ENCODE measurements at places on chromosomes 4 and X.

DNA sequence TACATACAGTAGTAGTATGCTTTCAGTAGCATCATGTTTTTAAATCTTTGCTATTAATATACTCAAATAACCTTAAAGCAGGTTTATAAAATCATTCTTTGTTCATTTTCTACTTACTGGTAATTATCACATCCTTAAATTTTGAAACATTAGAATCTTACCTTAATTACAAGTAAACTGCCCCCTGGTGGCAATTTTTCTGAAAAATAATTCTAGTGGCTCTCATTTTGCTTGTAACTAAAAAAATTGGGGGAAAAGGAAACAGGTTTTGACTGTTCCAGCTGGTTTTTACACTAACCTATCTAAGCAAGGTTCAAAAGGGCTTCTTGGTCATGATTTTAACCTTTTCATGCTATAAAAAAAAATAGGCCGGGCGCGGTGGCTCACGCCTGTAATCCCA is 18.5 kb upstream of the DCAF4L1 start:
- DNase-seq: no peak

DNA sequence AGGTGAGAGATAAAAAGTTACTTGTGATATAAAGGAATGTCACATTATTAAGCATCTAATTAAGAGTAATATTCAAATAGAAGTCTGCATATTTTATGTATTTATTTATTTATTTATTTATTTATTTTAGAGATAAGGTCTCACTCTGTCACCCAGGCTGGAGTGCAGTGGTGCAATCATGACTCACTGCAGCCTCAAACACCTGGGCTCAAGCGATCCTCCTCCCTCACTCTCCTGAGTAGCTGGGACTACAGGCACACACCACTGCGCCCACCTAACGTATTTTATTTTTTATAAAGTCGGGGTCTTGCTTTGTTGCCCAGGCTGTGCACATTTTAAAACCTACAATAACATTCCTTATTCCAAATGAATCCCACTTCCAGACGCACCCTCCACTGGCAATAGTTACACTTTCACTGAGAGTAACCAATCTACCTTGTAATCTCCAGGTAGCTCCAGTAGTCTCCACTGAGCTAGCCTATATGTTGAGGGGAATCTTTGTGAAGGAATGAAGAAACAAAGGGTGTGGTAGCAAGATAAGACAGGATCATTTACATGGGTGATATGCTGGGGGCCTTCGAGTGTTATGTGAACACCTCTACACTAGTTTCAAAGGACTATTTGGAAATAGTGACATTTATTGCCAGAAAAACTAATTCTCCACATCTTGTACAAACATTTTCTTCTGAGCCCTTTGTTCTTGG is 11.9 kb downstream of the SH3D19 start:
- no peak for DNase-seq

- DNase-seq: no peak
Observed at GRCh38 chr4:188942606-188943005, 803.4 kb downstream of the TRIML1 start.

DNA sequence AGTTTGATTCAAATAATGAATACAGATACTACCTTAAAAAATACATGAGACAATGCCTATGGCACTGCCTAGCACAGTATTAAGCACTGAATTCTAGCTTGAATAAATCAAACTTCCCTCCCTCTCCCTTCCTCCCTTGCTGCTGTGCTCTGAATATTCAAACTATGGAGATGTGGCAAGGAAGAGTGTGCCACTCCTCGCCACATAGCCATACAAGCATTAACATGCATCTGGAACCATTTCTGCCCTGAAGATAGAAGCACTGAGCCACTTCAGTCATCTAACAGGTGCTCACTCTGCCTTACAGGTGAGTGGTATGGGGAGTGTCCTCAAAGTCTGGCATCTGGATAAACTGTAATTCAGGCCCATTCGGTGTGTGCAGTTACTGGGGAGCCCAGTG is 276.9 kb downstream of the ARHGAP24 start:
- DNase-seq: no peak

- no peak for DNase-seq
Observed at GRCh38 chr4:112633477-112634235, 3.1 kb downstream of the ZGRF1 start.

DNA sequence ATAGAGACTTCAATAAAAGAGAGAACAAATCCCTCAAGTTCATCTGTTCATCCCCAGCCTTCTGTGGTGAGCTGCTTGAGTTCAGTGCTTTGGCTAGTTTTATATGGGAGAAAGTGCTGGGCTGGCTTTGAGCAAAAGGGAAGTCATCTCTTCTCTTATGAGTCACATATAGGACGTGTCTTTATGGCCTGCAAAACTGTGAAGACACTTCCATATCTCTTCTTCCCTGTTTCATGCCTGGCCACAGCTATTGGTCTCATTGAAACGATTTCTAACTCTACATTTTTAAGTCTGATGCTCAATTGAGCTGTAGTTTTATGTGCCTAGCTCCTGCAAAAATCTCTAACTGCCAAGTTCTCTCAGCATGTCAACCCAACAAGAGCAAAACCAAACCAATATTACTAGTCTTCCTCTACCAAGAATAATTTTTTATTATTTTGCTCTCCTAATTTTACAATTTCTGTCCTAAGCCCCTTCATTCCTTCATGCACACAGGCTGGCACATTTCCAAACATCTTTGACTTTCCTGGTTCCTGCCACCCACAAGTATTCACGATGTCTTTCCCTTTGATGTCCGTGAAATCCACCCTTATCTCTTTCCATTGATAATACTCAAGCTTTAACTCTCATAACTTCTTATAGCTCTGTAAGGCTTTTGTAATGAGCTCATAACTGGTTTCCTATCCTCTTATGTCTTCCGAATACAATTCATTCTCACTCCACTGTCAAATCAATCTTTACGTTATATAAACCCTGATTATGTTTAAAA is 165.3 kb downstream of the BTC start:
- no peak for DNase-seq

- no peak for DNase-seq
Observed at GRCh38 chr4:35520059-35520458, 724.3 kb downstream of the ARAP2 start.

GRCh38 chr4:5812506-5813229 is 80.2 kb downstream of the CRMP1 start:
- no peak for DNase-seq

DNA sequence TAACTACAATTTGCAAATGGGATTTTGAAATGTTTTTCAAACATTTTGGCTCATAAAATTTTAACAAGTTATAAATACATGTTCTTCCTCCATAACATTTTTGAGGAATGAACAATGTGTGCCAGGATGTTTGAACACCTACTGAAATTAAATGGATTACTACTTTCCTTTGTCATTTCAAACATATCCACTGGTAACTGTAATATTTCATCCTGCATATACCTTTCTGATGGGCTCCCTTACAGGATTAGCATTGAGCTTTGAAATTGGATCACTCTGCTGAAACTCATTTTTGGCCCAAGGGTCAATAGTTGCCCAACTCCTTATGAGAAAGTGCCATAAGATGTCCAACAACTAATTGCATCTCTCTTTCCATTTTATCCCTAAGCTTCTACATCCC is 17.6 kb downstream of the GRPR start:
- no peak for DNase-seq

DNA sequence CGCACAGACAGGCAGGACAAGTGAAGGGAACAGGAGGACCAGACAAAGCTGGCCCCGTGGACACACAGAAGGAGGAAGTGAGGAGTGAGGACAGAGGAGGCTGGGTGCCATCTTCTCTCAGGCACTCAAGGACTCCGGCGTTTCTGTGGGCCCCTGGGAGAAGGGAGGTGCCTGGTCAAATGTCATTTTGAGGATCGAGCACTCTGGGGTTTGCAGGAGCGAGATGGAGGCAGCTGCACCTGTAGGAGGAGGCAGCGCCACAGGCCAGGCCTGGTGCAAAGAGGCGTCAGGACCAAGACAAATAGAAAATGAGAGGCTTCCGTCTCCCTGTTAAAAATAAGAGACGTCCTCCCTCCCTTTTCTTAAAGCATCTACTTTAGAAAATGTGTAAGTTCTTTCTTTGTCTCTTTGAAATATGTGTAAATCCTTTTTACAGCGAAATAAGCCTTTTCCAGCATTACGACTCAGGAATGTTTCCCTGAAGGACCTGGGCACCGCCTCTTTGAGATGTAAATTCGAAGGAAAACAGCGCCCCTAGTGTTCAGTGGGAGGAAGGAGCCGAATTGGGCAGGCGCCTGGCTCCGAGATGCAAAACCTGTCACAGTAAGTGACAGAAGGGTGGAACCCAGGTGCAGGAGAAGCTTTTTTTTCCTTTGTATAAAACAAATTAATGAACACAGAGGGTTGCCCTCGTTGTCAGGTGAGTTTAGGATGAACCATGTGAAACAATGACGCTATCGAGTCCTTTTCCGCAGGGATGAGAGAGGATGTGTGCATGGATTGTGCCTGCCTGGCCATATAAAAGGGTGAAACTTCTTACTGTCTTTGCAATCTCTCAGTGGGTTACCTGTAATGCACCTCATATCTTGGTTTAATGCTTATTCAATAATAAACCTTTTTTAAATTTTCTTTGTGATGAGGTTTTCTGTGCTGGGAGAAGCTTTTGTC is 1.4 kb upstream of the C4orf50 start:
- no peak for DNase-seq

- DNase-seq: no peak
Observed at GRCh38 chrX:9278475-9279233, 186.2 kb upstream of the TBL1X start.

DNA sequence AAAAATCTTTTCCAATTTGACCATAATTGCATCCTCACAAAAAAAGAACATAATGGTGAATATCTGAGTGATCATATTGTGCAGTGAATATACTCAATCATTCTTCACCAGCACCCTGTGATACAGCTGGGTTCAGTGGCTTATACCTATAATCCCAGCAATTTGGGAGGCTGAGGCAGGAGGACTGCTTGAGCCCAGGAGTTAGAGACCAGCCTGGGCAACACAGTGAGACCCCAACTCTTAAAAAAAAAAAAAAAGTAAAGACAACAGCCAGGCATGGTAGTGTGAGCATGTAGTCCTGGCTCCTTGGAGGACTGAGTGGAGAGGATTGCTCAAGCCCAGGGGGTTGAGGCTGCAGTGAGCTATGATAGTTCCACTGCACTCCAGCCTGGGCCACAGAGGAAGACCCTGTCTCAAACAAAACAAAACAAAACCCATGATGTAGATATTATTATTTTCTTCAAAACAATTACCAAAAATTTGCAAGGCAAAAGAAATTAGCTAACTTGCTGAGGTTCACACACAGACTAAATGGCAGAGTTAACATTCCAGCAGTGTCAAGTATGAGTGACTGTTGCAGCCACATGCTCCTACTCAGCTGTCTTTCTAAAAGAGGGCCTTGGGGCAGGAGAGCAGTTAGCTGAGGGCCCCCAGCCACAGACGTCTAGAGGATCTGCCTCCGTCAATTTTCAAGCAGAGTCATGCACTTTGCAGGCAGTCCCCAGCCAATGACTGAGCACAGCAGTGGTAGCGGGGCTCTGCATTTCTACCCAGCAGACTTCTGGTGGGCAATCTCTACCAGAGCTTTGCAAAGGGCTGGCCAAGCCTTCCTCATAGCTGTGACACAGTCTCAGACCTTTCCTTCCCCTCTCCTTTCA is 33.4 kb downstream of the ADGRA3 start:
- no peak for DNase-seq

- DNase-seq: no peak
Observed at GRCh38 chrX:39484159-39485068, 613.3 kb downstream of the BCOR start.

GRCh38 chr4:74635074-74635473 is 159.2 kb downstream of the BTC start:
- DNase-seq: no peak

GRCh38 chr4:158850800-158851644 is 82.2 kb downstream of the FNIP2 start:
- DNase-seq: no peak

GRCh38 chrX:69323786-69324720 is 158.8 kb upstream of the PJA1 start:
- no peak for DNase-seq

- DNase-seq: no peak
Observed at GRCh38 chr4:183074288-183074990, 24.6 kb upstream of the WWC2 start.

- DNase-seq: no peak
Observed at GRCh38 chr4:25658357-25658771, 2.7 kb downstream of the SLC34A2 start.

DNA sequence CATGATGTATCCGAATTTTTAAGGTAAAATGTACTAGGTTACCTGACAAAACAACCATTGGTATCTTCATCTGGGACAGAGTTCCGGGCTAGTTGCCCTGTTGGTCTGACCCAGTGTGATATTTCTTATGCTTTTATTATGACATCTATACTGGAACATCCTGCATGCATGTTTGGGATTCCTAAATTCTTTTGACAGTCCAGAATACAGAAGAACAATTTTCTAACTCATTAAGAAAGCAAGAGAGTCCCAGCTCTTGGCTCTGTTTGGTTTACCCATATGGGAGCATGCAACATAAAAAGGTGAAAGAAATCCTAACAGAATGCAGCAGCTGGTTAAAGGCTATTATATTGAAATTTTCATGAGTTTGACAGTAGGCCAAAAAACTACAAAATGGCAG is 247.7 kb upstream of the FTHL17 start:
- no peak for DNase-seq

DNA sequence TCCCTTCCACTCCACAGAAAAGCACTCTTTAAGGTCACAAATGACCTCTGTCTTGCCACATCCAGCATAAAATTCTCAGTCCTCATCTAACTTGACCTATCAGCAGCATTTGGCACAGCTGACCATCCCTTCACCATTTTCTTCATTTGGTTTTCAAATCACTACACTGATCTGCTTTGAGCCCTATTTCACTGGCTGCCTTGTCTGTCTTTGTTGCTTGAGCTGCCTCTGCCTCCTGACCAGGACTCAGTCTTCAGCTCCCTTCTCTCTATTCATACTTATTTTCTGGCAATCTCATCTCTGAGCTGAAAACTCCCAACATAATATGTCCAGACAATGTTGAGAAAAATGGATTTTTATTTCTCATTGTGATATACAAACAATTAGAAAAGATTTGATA is 27.7 kb upstream of the PDE5A start:
- no peak for DNase-seq

DNA sequence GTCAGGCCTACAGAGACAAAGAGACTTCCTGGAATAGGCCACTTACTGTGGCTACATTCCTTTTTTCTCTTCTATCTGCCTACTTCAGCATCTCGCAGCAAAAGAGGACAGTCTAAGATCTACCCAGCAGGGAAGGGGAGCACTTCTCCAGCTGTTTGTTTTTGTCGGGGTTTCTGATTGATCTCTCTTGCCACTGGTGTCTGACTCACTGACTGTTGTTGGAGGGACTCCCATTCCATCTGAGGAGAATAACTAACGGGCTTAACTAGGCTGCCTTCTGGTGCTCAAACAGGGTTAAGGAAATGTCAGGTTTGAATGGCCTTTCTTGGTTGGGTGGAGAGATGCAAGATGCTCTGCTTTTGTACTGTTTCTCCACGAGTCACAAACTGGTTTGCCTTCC is 100.2 kb upstream of the TMEM164 start:
- no peak for DNase-seq

GRCh38 chr4:158787709-158788475 is 19.1 kb downstream of the FNIP2 start:
- DNase-seq: no peak

DNA sequence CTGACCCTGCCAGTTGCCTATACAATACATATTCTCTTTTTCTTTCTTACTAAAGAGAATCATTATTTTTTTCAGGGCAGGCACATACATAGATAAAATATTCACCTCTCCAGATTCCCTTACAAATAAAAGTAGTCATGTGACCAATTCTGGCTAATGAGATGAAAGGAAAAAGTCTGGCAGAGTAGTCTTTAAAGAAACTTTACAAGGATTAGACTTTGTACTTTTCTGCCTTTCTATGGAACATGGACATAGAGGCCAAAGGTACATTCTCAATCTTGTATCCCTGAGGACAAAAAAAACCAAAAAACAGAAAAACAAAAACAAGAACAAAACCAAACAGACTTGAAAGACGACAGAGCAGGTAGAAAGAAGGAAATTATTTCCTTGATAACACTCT is 75.6 kb downstream of the DCK start:
- DNase-seq: no peak

Data from psoas muscle (tissue), 8 donors.